ENCODE measurements at places on chromosomes 13 and 19.

GRCh38 chr13:72678312-72678711 is 49.1 kb downstream of the MZT1 start:
- no peak for DNase-seq

DNA sequence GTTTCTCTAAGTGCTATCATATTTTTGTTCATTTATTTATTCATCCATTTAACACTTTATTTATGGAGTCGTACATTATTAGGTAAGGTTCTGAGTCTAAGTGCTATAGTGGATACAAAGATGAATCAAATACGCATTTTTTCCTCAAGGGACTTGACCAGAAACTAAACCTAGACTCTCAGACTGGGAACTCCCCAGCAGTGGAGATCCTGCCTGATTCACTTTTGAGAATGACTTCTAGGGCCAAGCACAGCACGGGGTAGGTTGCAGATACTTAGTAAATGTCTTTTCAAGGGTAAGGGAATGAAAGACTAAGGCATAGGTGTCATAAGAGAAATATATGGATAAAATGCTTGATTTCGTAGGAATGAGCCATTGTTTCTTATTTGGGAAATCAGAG is 7.2 kb downstream of the DNAJC15 start:
- no peak for DNase-seq

DNA sequence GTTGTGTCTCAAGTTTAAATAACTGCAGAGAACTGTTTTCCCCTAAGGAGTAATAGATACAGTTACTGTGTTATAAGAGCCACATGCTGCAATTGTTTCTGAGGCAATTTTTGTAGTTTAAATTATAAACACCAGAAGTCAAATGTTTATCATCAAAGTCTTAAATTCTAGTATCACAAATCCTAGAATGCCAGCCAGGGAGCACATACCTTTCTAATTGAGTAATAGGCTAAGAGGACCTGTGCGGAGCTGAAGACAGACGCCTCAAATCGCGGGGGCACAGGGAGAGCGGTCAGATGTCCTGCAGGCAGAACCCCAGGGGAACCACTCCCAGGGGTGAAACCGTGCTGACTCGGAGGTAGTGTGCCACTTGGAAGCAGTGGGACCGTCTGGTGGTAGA is 65.2 kb upstream of the TNFRSF19 start:
- no peak for DNase-seq

GRCh38 chr13:95956589-95957148 is 96.5 kb downstream of the UGGT2 start:
- no peak for DNase-seq

GRCh38 chr19:1747285-1748114 is 5.8 kb upstream of the ONECUT3 start:
- DNase-seq = peak; percentile 92

GRCh38 chr13:83190020-83190419 is 692.3 kb downstream of the SLITRK1 start:
- DNase-seq = no peak

DNA sequence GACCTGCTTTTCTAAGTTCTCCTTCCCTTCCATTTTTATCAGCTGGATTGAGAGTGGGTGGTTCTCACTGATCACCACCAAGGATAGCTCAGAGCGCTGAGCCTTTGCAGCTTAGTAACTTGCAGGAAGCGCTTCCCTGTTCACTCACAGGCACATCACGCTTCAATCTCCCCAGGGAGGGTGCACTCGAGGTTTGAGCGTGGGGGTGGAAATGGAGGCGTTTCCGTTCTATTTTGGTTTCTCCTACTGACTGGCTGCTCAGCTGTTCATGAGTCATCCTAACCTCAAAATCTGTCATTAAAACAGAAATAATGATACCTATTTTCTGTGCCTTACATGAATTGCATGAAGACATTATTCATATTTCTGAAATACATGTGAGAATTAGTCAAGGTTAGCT is 292.1 kb downstream of the SPRY2 start:
- DNase-seq = peak; percentile 72

DNA sequence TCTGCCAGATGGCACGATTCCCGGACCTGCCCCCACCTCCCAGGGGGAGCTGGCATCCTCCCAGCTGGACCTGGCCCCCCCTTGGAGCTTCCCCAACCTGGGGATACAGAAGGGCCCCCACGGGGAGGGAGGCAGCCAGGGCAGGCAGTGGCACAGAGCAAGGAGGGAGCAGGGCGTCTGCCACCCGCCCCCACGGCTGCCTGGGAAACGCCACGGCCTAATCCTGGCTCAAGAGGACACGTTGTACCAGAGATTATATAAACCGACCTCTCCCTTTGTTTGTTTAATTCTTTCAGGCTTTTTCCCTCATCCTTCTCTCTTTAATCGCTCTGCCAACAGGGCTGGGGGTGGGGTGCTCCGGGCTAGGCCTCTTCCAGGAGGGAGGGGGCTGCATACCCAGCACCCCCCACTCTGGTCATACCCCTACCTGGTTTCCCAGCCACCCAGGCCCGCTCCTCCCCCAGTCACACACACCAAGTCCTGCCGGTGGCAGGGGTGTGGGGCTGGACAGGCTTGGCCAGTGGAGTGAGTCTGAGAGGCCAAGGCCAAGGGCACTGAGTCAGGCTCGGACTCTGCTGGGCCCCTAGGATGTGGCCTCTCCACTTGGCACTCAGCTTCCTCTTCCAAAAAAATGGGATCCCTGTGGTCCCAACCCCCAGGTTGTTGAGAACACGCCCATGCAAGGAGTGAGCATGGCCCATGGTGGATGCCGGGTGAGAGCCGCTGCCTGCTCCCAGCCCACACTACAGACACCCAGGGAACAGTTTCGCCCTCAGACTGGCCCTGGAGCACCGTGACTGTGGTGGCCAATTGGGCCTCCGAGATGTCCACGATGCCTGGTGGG is 29.5 kb upstream of the NFIC start:
- no peak for DNase-seq

DNA sequence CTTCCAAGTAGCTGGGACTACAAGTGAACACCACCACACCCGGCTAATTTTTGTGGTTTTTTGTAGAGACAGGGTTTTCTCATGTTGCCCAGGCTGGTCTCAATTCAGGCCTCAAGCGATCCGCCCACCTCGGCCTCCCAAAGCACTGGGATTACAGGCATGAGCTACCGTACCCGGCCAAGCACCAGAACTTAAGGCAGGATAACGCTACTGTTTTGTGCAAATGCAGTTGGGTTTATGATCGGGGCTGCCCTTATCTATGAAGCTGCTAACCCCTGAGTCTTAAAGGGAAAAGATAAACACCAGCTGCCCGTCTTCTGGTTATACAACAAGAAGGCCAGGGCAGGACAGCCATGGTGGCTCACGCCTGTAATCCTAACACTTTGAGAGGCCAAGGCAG is 12.6 kb upstream of the TM6SF2 start:
- DNase-seq = no peak

- peak; percentile 8 for DNase-seq
Observed at GRCh38 chr13:96958286-96958891, 35.9 kb downstream of the OXGR1 start.

- no peak for DNase-seq
Observed at GRCh38 chr19:7873304-7874075, 700 bp downstream of the PRR36 start.

- no peak for DNase-seq
Observed at GRCh38 chr13:84208246-84208910, 326.1 kb upstream of the SLITRK1 start.

DNA sequence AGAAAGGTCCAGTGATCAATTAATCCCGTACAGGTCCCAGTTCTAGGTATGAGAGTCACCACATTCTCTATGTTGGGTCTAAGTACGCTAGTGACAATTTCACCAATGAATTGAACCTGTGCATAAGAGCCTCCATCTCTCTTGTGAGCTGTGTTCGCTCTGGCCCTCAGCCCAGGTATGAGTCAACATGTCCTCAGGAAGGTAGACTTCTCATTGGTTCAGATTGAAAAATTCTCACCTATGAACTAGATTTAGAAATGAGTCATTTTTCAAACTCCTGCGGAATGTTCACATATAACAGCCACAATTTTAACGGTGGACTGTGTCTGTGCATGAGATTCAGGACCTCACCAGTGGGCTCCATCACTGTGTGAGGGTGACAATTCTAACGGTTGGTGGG is 12.7 kb upstream of the ZNF43 start:
- DNase-seq = peak; percentile 8

DNA sequence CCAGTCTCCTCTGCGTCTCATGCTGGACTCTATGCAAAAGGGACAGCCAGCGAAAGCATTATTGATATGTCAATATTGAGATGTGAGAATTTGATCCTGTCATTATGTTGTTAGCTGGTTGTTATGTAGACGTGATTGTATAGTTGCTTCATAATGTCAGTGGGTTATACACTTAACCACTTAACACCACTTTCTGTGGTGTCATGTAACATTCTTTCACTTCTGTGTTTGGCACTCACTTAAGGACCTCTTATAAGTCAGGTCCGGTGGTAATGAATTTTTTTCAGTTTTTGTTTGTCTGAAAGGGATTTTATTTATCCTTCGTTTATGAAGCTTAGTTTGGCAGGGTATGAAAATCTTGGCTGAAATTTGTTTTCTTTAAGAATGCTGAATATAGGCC is 7.1 kb upstream of the SIGLEC7 start:
- no peak for DNase-seq

DNA sequence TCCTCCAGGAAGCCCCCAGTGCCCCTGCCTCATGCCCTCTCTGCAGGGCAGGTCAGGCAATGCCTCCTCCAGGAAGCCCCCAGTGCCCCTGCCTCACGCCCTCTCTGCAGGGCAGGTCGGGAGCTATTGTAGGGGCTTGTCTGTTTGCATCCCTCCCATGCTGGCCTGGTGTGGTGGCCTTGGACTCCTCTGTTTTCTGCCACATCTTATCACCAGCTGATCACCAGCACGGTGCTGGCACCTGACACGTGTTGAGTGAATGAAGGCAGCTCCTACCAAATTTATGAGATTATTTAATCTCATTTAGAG is 51.5 kb upstream of the C13orf46 start:
- DNase-seq = no peak
